HCEC 1CT (cell line): ENCODE measurements at places on chromosomes 2 and 18.

DNA sequence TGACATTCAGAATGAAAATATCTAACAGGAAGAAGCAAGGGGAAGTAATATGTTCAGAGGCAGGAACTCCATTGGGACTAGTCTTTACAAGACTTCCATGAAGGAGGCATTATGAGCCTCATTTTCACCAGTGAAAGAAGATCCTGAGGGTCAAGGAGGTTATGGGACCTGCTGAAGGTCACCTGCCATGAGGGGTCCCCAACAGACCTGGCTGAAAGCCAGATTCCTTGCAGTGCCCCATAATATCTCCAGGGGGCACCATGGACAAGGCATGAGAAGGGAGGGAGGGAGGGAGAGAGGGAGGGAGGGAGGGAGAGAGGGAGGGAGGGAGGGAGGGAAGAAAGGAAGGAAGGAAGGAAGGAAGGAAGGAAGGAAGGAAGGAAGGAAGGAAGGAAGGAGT, 27.9 kb downstream of the XDH start:
- DNase-seq: no peak

DNA sequence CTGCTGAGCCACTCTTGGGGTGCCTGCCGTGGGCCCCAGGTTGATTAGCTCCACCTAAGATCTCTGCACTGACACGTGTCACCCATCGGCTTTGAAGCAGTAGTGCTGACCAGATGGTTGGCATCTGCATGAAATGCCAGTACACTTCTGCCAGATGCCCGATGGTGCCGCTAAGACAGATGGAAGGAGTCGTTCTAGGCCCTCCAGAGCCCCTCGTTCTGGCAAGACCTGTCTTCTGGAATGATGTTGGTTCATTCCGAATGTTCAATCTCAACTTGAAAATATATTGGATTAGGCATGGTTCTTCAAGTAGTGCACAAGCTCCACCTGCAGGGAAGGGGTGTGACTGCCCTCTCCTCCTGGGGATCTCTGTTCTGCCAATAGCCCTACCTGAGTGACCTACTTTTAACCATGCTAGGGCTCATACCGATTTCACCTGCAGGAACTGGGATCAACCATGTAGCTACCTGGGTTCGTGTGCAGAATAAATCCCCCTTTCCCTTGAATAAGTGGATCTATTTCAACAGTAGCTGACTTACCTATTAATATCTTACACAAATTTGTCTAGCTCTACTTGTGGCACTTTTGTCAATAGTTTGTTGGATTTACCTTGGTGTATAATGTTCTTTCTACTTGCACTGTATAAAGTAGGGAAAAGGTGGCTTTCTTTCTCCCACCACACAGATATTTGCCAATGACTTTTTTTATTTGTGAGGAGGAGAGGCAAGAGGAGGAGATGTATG, 342.6 kb downstream of the CTNNA2 start:
- DNase-seq: no peak

DNA sequence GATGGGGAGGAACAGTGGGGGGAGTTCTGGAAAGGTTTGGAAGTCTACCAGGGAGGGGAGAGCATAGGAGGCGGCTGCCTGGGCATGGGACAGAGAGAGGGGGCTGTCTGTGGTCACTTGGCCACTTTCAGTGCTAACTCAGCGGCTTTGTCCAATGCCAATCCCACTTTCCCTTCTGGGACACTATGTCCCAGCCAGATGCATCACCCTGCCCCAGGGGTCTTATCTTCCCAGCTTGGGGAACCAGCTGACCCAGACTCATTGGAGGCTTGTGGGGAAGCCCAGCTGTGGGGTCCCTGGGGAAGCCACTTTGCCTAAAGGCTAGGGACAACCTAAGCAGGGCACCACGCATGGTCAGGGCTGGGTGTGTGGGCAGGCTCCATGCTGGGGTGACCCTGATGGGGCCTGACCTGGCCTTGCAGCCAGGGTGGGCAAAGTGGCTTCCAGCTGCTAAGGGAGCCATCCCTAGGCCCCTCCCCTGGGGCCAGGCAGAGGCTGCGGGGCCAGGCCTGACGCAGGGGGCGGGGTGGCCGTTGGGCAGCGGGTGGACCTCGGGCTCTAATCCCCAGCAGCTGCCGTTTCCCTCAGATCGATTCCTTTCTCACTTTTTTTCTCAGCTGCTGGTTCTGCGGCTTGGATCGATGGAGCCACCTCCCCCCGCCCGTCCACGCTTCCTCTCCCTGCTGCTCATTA, 1.6 kb upstream of the ASIC4 start:
- no peak for DNase-seq

- no peak for DNase-seq
These were observed 10.2 kb downstream of the DSG4 start for GRCh38 chr18:31386741-31387140.

- peak; percentile 40 for DNase-seq
These were observed 38.4 kb downstream of the ABCB11 start for GRCh38 chr2:168992591-168993349.

GRCh38 chr2:54233832-54234649, 22.0 kb downstream of the TSPYL6 start:
- no peak for DNase-seq

DNA sequence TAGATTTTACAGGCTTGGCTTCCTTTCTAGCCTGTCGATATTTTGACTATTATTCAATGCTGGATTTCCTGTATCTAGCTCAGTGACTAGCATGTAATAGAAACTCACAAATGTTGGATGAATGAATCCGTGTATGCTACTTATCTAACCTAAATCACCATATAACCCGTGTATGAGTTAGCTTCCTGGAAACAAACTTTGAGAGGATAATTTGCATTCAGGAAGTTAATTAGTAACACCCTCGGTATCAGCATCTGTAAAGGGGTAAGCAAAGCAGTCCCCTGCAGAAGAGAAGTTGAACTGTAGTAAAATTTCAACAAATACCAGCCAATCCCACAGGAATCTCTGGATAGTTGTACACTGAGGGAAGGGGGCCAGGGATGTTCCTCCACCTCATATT, 269.4 kb upstream of the LRATD1 start:
- no peak for DNase-seq

GRCh38 chr18:25231327-25231691, 120.7 kb downstream of the ZNF521 start:
- DNase-seq: no peak

DNA sequence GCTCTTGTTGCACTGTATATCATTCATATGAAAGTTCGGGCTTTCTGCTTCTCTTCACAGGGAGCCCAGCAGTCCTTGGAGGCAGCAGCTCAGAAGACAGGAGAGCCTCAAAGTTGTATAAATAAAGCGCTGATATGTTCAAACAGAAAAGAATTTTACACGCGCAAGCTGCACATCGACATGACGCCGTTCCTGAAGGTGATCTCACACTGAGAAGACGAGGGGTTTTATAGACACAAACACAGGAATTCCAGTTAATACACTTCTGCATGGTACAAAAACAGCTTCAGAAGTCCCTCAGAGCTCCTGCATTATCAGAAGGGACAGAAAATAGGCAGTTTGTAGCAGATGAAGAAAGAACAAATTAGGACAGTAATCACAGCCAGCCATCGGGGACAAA, 81.6 kb downstream of the KIAA2012 start:
- no peak for DNase-seq

GRCh38 chr18:58579561-58580047, 49.3 kb downstream of the ALPK2 start:
- peak; percentile 85 for DNase-seq

DNA sequence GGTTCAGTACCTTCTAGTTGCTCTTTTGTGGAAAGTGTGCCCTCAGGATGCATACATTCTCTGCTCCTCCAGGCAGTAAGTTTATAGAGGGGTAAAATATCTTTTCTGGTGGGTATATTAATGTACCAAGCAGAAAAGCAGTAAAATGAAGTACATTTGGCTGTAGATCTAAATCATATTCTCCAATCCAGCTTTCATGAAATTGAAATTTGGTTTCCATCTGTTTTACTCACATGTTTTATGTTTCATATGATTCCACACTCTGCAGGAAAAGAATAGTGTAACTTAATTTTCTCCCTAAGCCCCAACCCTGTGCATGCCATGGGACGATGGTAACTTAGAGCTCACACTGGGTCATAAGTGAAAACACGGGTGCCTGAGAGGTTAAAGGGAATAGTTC, 172.3 kb downstream of the AKAIN1 start:
- DNase-seq: no peak

GRCh38 chr2:177084607-177085006, 128.0 kb upstream of the HNRNPA3 start:
- DNase-seq: no peak
